Lung (tissue), 17 donors: ENCODE measurements at places on chromosomes 11 and 22. TPM values are rescaled to one million over a fixed set of nuclear protein-coding genes. Genes with fewer than 3 reads are reported as not detected.

- no peak overlapping the region for H3K4me3 ChIP-seq
- H3K4me1 ChIP-seq, result peaks cover 27% of the 10 kb centered on the region
- no peaks in the 10 kb centered on the region for H3K36me3 ChIP-seq
- no peak overlapping the region for H3K27ac ChIP-seq
These were observed 8.5 kb downstream of the PIM3 start for GRCh38 chr22:49968831-49969661.

DNA sequence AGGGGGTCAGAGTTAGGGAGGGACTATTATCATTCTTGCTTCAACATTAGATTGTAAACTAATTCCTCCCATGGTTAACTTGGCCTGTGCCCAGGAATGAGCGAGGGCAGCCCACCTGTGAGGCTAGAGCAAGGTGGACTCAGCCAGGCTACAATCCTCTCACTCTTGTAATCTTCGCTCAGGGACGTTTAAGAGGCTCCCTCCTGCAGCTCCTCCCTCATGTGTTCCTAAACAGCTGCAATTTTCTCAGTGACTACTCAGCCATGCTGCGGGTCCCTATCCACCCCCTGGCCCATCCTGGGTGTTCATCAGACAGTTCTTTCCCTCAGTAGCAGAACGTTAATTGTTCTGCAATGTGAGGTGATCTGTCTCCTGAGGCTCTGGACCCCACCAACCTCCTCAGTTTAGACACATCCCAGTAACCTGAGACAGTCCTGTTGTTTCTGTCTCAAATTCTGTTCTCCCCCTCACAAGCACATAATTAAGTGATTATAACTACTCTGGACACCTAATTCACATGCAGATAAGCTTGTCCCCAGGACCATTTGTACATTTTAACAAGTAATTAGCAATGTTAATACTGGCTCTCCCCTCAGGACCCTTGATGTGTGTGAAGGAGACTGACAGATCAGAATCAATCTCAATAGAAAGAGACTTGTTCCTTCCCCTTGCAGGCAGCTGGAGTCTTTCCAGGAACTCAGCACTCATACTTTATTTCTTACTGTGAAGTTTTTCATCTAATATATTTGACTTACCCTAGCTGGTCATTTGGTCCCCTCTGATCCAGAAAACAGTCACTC lies 337.2 kb upstream of the B3GAT1 start:
- H3K27ac ChIP-seq, result no peak overlapping the region
- H3K36me3 ChIP-seq, result no peaks in the 10 kb centered on the region
- no peak overlapping the region for H3K4me3 ChIP-seq
- no peaks in the 10 kb centered on the region for H3K4me1 ChIP-seq

DNA sequence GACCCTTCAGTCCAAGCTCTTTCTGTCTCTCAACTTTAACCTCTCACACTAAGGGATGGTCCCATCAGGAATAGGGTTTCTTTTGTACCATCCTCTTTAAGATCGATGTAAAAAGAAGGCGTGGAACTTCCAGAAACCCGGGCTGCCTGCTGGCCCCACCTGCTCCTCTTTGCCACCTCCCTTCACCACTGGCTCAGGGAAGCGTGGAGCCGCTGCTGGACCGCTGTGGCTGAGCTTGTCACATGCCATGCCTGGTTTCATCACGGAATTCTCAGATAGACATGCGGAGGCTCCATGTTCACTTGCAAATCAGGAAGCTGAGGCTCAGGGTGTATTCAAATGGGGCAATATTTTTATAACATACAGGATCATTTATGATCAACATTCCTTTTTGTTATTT lies 399.7 kb downstream of the BRD1 start:
- H3K27me3 ChIP-seq, result peaks cover 1% of the 10 kb centered on the region
- no peaks in the 10 kb centered on the region for H3K4me1 ChIP-seq
- H3K27ac ChIP-seq, result no peak overlapping the region
- DNase-seq, result no peak
- H3K4me3 ChIP-seq, result no peak overlapping the region
- H3K36me3 ChIP-seq, result no peaks in the 10 kb centered on the region

DNA sequence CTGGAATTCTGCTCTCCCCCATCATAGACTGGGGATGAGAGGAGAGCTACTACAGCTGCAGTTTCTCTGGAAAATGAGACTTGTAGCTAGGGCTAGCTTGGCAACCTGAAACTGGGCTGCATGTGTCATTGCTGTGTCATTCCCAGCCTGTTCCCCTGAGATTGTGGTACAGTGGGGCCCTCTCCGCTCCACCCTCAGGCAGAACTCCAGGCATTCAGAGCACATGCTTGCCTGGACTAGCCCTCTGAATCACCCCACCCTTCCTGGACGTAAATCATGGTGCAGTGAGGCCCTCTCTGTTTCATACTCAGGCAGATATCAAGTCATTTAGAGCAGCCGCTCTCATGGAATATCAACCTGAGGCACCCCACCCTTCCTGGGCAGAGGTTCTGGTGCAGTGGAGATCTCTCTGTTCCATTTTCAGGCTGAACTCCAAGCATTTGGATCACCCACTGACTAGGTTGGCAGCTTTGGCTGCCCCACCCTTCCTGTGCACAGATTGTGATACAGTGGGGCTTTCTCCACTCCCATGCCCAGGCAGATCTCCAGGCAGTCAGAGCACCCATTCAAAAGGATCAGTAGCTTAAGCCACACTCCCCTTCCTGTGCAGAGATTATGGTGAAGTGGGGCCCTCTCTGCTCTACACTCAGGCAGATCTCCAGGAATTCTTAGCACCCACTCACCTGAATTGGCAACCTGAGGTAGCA lies 274.4 kb downstream of the C11orf87 start:
- no peak overlapping the region for H3K4me3 ChIP-seq
- no peaks in the 10 kb centered on the region for H3K27me3 ChIP-seq
- H3K4me1 ChIP-seq, result no peaks in the 10 kb centered on the region
- no peaks in the 10 kb centered on the region for H3K36me3 ChIP-seq
- DNase-seq, result no peak

DNA sequence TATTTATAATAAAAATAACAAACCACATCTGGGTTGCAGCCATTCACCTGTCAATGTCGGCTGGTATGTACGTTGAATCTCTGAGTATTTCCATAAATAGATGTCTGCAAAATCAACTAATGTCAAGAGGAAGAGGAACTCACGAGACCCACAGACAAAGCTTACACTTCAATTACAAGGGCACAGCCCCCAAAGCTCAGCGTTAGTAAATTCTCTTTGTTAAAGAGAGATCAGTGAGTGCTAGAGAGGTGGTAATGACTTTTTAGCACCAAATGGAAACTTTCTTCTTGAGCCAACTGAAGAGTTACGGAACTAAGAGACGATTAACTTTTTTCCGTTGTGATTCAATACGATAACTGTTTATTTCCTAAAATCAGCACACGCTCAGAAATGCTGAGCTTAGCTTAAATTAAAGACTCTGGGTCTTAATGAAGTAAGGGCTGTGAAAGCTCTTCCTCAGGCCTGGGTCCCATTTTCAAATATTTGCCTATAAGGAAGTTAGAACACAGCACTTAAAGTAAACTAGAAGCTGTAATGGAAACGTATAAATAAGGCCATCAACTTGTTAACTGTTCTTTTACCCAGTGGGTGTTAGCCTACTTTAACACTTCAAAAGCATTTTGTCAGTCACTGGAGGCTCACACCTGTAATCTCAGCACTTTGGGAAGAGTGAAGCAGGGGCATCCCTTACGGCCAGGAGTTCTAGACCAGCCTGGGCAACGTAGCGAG lies 22.8 kb upstream of the TFIP11 start:
- peaks cover 3% of the 10 kb centered on the region for H3K36me3 ChIP-seq
- H3K4me1 ChIP-seq, result peaks cover 2% of the 10 kb centered on the region
- H3K27me3 ChIP-seq, result no peaks in the 10 kb centered on the region
- H3K27ac ChIP-seq, result no peak overlapping the region
- H3K4me3 ChIP-seq, result no peak overlapping the region

- no peaks in the 10 kb centered on the region for H3K27me3 ChIP-seq
- H3K4me1 ChIP-seq, result peaks cover 14% of the 10 kb centered on the region
- H3K4me3 ChIP-seq, result no peak overlapping the region
- DNase-seq, result no peak
These were observed 53.5 kb upstream of the MYEOV start for GRCh38 chr11:69240332-69241074.

GRCh38 chr11:34223021-34223813 lies 117.8 kb downstream of the NAT10 start:
- no peaks in the 10 kb centered on the region for H3K36me3 ChIP-seq
- peak; percentile 89 for DNase-seq
- H3K27me3 ChIP-seq, result no peaks in the 10 kb centered on the region
- no peak overlapping the region for H3K4me3 ChIP-seq

DNA sequence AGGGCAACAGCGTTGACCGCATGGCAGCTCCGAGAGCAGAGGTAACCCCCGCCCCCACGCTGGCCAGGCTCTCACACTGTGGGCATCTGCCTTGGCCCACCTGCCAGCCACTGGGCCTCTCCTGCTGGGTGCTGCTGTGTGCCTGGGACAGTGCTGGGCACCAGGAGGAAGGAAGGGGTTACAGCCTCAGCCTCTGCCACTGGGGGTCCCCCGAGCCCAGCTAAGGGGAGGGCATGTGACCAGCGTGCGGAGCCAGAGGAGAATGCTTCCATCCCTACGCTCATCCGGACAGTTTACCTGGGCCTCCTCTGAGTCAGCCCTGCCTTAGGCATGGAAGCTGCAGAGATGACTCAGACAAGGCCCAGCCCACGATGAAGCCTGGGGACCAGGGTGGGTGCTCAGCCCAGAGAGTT lies 10.9 kb downstream of the NCF4 start:
- H3K4me1 ChIP-seq, result peaks cover 2% of the 10 kb centered on the region
- H3K27me3 ChIP-seq, result no peaks in the 10 kb centered on the region
- no peak for DNase-seq
- peak overlapping the region; percentile 5 for H3K27ac ChIP-seq
- peaks cover 1% of the 10 kb centered on the region for H3K36me3 ChIP-seq

- H3K4me1 ChIP-seq, result no peaks in the 10 kb centered on the region
- H3K27ac ChIP-seq, result no peak overlapping the region
- no peak overlapping the region for H3K4me3 ChIP-seq
- no peaks in the 10 kb centered on the region for H3K27me3 ChIP-seq
These were observed 492.4 kb upstream of the CCDC90B start for GRCh38 chr11:83778596-83778995.

DNA sequence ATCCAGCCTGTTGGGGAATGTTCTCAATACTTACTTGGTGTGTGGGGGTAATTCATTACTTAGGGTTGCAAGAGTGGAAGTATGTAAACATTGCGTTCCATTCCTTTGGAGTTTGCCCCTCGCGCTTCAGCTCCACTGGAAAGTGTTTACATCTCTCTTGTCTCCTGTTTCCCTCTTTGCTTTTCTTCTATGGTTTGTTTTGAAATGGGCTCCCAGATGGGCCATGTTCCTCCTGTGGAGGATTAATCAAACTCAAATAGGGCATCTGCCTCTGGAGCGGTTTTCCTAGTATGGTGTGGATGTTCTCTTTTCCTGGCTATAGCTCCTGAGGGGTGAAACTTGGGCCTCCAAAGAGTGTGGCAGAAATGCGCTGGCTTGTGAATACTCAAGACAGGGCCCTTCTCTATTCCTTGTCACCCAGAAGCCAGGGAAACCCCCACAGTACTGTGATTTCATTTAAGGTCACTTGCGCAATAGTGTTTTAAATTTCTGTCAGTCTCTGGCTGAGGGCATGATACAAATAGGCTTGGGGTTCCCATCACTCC lies 51.9 kb downstream of the CD44 start:
- DNase-seq, result peak; percentile 85
- H3K27me3 ChIP-seq, result no peaks in the 10 kb centered on the region
- peaks cover 37% of the 10 kb centered on the region for H3K4me1 ChIP-seq
- H3K27ac ChIP-seq, result no peak overlapping the region

DNA sequence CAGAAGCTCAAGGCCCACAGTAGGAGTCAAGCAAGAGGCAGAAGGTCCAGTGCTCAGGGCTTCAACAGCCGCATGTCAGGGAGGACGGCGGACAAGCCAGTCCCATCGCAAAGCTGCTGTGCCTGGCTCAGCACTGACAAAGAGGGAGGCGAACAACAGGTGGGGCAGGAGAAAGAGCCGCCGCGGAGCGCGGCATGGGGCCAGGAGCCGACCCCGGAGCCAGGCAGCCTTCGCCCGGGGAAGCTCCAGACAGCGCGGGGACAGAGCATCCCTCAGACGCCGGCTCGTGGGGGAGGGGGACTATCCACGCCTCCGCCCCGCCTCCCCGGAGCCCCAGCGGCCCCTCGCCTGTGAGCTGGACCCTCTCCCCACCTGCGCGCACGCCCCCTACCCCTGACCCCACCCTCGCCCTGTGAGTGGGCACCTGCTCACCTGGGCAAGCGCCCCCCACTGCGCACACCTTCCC lies 369 bp downstream of the DHCR7 start:
- peaks cover 3% of the 10 kb centered on the region for H3K4me1 ChIP-seq
- H3K27me3 ChIP-seq, result no peaks in the 10 kb centered on the region
- peak overlapping the region; percentile 24 for H3K27ac ChIP-seq
- peaks cover 17% of the 10 kb centered on the region for H3K36me3 ChIP-seq
- peak overlapping the region; percentile 89 for H3K4me3 ChIP-seq
- DNase-seq, result peak; percentile 41

DNA sequence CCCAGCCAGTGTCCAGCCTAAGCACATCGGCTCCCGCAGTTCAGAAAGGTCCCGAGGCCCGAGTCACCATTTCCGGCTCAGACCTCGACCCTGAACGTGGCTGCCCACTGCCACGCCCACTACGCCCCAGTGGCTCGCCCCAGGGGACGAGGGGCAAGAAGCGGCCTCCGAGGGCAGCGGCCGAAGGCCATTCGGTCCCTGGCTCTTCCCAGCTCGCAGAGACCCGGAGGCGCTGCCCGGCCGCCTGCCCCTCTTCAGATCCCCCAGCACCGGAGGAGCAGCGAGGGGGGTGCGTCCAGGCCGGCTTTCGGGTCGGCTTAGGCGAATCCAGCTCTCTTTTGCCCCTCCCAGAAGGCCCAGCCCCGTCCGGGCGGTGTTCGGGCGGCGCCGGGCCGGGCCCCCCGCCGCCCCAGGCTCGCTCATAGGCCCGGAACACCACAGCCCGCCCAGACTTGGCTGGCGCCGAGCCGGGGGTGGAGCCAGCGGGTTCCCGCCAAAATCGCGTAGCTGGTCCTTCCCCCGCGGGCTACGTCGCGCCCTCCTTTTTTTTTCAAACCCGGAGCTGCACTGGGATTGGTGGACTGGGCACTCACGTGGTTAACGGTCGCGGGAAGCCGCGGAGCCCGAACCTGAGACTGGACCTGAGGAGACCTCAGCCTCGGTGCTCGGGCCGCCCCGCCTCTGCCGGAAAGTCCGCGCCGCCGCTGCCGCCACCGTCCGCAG lies at the start of gene WEE1:
Gene WEE1, plus strand, starts transcription at position 619 of the 723 bp plus-strand sequence. CDS start 264 bp downstream, outside the sequence.
- H3K36me3 ChIP-seq, result no peaks in the 10 kb centered on the region
- H3K4me3 ChIP-seq, result peak within 1 kb of the TSS; percentile 65
- H3K27me3 ChIP-seq, result no peaks in the 10 kb centered on the region
- peak within 1 kb of the TSS; percentile 93 for H3K27ac ChIP-seq
- DNase-seq, result peak; percentile 99
- H3K4me1 ChIP-seq, result peaks cover 3% of the 10 kb centered on the region

- no peaks in the 10 kb centered on the region for H3K27me3 ChIP-seq
- peaks cover 6% of the 10 kb centered on the region for H3K4me1 ChIP-seq
- no peaks in the 10 kb centered on the region for H3K36me3 ChIP-seq
- no peak overlapping the region for H3K4me3 ChIP-seq
- peak overlapping the region; percentile 96 for H3K27ac ChIP-seq
- no peak for DNase-seq
These were observed 3.8 kb upstream of the WEE1 start for GRCh38 chr11:9569588-9570164.

- no peaks in the 10 kb centered on the region for H3K27me3 ChIP-seq
- H3K4me1 ChIP-seq, result peaks cover 13% of the 10 kb centered on the region
- H3K27ac ChIP-seq, result peak overlapping the region; percentile 96
- H3K4me3 ChIP-seq, result no peak overlapping the region
- no peaks in the 10 kb centered on the region for H3K36me3 ChIP-seq
These were observed 808 bp upstream of the MSANTD2 start for GRCh38 chr11:124801014-124801413.

The MB gene
- total RNA-seq, result 2.0 TPM

The UPK3A gene
- not detected for total RNA-seq

The ANAPC15 gene
- total RNA-seq, result 11.3 TPM

The FAM111B gene
- 3.0 TPM for total RNA-seq

The OR51B4 gene
- not detected for total RNA-seq

The PIWIL4 gene
- 5.8 TPM for total RNA-seq
